AG08395 (cell line): ENCODE measurements at places on chromosomes 3 and 15.
A peak's percentile ranks its signal among the peaks of the same experiment; 100 is the strongest.

DNA sequence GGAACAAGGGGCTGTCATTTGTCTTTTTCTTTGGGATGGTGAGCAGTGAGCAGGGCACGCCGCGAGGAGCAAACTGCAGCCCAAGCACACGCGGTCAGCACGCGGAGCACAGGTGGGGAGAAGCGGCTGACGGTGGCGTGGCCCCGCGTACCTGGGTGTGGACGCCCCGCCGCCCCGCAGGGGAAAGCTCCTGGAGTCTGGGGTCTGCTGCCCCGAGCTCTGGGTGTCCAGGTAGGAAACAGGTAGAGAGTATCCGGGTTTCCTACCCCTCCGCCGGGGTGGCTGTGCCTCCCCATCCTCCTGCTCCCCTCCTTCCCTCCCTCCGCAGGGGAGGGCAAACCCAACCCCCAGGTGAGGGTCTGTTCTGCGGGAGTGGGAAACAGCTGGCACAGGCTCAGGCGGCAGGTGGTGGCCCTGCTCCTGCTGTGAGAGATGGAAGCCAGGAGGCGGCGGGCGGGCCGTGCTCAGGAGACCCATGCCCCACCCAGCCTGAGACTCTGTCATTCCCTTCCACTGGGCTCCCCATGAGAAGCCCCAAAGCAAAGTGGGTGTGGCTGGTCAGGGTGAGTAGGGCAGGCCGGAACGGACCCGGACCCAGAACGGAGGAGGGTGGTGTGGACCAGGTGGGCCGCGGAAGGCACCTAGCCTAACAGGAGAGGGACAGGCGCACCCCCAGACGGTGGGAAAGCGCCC lies 56.9 kb upstream of the CGNL1 start:
- no peak for DNase-seq

DNA sequence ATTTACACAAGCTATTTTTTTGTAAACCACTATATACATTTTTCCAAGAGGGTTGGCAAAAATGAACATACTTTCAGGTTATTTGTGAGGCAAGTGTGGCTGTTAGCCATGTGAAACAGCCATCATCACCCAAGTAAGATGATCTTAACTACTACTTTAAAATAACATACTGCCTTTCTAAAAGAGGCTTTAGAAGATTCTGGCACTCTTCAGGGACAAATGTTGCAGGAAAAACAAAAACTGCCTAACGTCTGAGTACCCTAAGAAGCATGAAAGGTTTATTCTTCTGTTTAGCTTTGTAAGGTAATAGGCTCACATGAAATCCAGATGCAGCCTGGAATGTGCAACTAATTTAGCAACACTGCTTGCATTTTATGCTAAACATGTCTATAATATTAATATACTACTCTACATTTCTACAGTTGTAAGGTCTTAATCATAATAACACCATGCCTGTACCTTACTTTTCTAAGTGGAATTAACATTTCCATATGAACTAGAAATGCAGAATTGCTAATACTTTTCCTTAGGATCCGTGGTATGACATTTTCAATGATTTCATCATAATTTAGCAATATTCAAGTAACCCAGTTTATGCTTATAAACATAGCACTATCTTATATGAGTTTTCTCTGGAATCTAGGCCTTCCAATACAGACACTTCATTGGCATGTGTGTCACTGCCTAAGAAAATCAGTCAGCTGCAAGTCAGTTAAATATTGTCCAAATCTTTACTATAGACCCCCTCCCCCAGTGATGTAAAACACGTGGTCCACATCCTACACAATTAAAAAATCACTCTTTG lies 4.5 kb upstream of the LSAMP start:
- no peak for DNase-seq

DNA sequence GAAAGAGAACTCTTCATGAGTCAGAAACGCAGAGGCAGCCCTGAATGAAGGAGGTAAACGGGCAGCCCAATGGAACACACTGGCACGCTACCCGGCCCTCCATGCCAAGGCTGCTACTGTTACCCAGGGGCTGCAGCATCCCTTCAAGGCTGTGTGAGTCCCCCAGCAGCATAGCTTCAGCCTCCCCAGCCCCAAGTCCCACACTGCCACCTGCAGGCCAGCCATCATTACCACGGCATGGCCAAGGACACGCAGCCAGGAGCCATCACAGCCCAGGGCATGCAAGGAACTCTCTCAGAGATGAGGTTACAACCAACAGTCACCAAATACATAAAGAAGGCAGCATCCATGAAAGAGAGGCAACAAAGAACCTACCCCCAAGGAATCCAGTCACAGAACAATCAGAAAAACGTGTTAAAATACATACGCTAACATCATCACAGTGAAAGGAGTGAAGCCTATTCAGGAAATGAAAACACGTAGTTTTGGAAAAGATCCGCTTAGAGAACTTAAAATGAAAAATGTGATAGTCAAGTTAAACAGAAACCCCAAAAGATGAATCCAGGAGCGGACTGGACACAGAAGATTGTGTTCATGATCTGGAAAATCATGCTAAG lies 22.4 kb downstream of the PLA2G4F start:
- DNase-seq, result peak; percentile 55

- no peak for DNase-seq
Observed at GRCh38 chr3:37969596-37970100, 20.9 kb upstream of the VILL start.

DNA sequence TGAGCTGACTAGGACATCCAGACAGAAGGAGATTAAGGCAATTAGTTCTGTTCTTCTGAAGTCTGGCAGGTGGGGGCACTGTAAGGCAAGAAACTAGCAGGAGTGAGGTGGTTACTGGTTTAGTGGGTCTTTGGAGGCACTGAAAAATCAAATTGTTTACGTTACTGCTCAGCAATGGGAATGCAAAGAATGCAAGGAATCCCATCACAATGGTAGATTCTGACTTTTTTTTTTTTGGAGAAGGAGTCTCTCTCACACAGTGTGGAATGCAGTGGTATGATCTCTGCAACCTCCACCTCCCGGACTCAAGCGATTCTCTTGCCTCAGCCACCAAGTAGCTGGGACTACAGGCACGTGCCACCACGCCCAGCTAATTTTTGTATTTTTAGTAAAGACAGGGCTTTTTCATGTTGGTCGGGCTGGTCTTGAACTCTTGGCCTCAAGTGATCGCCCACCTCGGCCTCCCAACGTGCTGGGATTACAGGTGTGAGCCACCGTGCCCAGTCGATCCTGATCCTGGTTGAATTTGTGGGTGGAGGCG lies 16.4 kb downstream of the FAM107A start:
- DNase-seq, result peak; percentile 93

DNA sequence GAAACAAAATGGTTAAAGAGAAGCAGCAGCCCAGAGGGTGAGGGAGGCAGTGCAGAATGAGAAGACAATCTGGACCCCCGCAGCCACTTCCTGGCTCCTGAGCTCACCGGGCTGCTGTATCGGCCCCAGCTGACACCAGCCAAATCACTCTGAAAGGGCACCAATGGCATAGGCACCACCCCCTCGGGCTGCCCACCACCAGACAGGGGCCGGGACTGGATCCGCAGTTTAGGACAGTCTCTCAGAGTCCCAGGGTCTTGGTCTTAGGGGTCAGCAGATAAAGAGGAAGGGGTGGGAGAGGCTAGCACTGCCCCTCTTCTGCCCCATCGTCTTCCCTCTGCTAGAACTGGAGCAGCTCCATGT lies 17.9 kb upstream of the EHD4 start:
- DNase-seq, result no peak

GRCh38 chr3:74282202-74282601 lies 332.3 kb downstream of the CNTN3 start:
- no peak for DNase-seq

DNA sequence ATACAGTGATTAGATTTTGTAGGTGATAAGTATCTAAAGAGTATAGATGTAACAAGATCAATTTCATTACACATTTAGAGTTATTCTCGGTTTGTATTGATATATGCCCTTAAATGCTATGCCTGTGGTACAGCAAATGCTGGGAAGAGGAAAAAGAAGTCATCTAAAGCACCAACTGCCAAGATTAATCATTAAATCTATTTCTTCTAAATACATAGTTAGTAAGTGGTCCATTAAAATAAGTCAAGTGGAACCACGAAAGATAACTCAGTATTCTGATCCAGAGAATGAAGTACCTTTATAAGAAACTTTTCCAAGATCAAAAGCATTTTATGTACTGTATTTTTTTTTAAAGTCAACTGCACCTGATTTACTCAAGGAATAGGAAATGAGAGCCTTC lies 142.1 kb upstream of the CGNL1 start:
- no peak for DNase-seq

DNA sequence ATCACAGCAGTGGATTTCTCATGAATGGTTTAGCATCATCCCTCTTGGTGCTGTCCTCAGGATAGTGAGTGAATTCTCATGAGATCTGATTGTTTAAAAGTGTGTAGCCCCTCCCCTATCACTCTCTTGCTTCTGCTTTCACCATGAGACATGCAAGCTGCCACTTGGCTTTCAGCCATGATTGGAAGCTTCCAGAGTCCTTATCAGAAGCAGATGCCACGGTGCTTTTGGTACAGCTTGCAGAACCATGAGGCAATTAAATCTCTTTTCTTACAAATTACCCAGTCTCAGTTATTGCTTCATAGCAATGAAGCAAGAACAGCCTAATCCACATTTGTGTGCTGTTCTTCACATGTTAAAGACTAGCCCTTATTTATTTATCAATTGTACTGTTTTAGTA lies 495.2 kb upstream of the EPHA6 start:
- no peak for DNase-seq

DNA sequence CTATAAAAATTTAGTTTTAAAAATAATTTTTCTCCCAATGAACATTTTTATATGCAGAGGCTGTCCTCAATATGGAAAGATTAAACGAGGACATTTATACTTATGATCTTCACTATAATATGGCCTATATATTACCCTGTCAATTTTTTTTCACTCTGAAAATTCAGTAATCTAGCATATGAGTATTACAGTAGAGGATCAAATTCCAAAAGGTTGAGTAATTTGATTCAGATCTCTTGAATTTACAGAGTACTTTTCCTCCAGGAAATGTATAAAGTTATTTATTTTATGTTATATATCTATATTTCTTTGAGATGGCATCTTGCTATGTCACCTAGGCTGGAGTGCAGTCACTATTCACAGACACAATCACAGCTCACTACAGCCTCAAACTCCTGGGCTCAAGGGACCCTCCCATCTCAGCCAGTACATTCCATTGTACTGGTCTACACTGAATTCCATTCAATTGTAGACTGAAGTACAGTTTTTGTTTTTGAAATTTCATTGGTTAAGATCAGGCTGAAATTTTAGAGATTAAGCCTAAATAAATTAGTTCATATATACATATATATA lies 16.3 kb upstream of the TRPM7 start:
- no peak for DNase-seq

DNA sequence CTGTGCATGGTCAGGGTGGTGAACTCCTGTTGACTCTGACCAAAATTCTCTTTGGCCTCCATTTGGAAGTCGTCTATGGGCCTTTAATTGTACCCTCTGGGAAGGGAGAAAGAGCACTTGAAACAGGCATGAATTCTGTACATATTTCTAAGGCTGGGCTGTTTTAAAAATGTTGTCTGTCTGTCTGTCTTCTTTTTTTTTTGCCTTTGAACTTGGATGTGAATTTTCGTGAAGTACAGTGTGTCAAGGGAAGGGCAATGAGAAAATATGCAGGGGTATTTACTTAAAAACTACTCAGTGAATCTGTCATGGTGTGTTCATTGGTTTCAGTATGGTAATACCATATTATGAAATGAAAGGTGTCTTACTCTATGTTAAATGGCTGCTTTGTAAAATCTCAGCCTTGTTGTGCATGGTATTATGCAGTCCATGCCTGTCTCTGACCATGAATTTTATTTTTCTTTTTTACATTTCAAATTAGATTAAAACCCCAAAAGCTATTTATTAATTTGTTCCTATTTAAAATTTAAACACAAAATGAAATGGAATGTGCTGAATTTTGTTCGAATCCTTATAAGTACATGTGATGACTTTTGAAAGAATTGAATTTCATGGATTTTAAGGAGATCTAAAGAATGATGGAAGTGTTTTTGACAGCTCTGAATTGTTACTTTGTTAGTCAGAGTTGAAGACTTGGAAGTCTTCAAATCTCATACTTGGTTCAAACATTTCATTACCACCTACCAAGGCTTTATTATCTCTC lies 51.1 kb downstream of the RARB start:
- DNase-seq, result no peak

DNA sequence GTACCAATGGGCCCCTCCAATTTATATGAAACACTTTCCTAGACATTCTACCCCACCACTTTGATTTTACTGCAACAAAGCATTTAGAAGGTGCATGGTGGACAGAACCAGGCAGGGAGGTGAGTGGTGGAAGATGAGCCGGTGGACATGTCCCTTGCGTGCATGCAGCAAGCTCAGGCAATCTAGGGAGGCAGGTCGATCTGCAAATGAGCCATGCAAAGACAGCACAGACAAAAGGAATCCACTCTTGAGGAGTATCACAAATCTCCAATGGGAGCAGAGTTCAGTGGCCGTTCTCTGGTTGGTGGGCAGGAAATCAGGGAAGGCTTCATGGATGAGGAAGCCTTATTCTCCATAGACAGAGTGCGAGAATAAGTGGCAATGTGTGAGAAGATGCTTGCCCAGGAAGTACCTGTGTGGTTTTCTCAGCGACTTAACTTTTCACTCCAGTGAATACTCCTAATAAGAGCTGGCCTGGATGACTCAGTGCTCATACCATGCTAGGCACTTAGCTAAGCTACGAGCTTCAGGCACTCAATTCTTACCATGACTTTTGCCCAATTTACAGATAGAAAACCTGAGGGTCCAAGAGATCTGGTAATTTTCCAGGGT lies 152.5 kb downstream of the FOXP1 start:
- DNase-seq, result no peak

DNA sequence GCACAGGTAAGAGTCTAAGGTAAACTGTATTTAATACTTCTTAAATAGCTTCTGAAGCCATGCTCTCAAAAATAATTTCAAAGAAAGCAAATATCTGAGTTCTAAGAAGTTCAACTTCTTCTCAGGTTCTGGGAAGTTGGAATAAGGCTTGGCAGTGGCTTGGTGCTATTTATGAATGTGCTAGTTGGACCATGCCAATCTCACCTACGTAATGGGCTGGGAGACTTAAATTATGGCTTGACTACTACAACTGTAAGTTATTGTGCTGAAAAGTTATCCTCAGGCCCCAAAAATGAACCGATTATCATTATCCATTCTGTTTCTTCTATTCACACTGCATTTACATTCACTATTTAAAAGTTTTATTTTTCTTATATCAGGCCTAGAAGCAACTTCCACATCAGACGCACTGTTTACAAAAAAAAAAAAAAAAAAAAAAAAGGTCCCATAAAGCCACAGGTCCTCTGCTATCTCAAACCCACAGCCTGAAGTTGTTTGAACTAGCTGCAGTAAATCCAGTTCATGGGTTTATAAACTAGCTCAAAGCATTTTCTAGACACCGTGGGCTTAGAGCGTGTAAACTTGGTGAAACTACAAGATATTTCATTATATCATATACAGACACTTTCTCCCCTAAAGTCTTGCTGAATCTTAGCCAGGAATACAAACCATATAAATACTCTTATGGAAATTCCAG lies 3.4 kb downstream of the LRIG1 start:
- DNase-seq, result no peak

GRCh38 chr3:178075344-178075743 lies 460.9 kb upstream of the KCNMB2 start:
- DNase-seq, result no peak

GRCh38 chr15:40722354-40722753 lies 27.4 kb downstream of the RAD51 start:
- no peak for DNase-seq
